Right forelimb (tissue), 1 donor: ENCODE measurements at places on chromosomes 2 and 18.

DNA sequence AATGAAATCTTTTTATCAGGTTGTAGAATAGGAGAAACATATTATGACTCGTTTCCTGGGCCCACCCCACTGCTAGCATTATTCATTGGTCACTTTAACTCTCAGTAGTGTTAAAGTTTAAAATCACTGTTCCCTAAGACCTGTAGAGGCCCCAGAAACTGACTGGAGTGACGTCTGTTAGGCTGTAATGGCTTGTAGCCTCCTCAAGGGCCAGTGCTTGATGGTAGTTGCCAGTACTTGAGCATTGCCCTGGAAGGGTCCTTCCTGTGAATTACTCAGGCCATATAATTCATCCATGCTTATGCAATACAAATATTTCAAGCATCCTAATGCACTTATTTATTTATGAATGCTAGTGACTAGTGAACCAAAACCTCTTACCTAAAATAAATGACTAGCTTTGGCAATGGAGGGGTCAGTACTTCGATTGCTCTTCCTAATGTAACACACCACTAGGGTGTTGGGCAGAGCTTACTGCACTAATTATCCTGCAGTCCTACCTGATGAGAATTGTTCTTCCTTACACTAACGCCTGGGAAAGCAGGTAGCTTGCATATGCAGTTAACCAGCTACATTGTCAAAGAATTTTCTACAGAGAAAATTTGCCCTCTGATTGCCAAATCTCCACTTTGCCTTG, 31.2 kb downstream of the ARHGAP25 start:
- no peak for DNase-seq

DNA sequence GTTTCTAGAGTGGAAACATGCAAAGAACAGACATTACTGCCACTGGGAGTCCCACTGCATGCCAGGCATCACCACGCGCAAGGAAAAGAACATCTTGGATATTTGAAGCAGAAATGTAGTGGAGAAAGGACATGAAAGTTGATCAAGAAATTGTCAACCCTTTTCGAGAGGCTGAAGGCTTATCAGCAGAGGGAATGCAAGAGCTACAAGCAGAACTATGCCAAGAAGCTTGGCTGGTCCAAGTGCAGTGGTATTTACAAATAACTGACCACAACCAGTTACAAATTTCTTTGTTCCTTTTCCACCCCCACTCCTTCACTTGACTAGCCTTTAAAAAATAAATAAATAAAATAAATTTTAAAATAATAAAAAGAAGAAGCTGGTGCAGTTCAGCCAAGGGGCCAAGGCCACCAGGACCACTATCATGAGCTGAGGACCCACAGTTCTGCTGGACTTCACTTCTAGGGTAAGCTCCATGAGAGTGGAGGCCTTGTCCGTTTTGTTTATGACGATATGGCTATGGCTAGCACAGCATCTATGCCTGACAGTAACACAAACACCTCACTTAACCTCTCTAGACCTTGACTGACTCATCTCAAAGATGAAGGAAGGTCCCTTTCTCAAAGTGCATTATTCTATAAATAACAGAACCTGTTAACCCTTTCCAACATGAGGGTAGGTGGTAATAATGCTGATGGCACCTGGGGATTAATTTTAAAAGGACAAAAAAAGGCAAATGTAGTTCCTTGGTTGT, 20.9 kb downstream of the MARCHF4 start:
- no peak for DNase-seq

GRCh38 chr2:204586444-204587180, 41.3 kb downstream of the PARD3B start:
- no peak for DNase-seq

DNA sequence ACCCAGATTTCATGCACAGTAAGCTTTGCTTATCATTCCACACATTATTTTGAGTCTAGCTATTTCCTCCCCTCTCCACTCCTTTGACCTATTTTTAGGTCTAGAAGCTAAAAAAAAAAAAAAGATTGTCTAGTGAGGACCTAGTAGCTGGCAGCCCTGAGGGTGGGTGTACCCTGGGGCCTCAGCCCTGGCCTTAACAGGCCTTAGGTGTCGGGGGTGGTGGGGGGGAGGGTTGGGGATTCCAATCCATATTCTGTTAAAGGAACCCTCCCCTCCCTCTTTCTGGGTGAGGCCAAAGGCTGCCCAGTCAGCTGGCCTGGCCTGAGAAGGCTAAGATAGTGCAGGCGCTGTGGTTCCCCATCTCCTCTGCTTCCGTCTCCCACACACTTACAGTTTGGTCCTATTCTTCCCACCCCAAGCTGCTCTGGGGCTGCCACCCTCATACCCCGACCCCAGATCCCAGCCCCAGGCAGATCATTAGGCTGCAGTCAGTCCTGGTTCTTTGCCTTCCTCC, 65.5 kb upstream of the HK2 start:
- no peak for DNase-seq
